ENCODE measurements at places on chromosomes 4 and X.

DNA sequence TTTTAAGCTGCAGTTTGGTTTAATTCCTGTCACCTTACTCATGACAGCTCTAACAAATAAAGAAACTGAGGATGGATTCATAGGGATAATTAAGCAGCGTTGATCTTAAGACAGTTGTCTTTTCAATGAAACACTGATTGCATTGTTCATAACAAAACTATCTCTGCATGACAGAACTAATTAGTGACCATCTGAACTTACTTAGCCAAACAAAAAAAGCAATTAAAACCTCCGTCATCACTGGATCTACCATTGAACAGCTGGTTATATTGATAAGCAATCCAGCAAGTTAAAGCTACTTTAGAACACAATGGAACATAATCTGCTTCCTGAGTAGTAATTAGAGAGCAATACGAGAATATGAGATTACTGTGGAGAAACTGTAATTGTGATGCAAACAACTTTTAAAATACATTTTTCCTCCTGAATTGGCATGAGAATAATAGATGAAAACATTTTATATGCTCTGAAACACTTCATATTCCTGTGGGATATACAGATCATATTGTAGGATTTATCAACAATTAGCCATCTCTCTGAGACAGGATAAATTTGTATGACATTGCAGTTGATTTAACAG, 2576.8 kb downstream of the PCDH7 start:
- DNase-seq = no peak

- no peak for DNase-seq
Measured at GRCh38 chrX:151806967-151807540, 72.5 kb downstream of the CNGA2 start.

DNA sequence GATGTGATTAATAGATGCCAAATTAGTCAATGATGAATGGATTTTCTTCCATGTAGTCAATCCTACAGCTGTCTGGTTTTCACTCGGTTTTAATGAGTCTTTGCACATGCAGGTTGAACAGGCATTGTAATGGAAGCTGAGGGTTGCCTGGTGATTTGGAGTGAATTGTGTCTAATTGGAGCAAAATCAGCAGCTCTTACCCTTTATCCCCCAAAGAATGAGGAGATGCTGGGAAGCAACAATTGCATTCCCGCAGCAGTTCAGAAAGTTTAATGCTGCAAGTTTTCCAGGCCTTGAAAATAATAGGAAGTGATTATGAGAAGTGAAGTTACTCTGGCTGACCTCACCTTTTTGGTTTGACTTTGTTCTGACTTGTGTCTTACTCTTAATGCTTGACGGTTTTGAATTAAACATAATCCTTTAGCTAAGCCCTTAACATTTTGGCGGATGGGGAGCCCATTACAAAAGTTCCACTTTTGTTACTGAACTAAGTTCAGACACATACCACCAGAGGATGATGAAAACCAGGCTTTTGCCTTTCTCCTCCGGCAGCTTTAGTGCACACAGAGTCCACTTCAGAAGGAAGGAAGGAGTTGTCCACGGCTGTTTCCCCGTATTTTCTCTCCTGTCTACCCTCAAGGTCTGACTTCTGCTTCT, 78.8 kb upstream of the TBC1D9 start:
- no peak for DNase-seq

DNA sequence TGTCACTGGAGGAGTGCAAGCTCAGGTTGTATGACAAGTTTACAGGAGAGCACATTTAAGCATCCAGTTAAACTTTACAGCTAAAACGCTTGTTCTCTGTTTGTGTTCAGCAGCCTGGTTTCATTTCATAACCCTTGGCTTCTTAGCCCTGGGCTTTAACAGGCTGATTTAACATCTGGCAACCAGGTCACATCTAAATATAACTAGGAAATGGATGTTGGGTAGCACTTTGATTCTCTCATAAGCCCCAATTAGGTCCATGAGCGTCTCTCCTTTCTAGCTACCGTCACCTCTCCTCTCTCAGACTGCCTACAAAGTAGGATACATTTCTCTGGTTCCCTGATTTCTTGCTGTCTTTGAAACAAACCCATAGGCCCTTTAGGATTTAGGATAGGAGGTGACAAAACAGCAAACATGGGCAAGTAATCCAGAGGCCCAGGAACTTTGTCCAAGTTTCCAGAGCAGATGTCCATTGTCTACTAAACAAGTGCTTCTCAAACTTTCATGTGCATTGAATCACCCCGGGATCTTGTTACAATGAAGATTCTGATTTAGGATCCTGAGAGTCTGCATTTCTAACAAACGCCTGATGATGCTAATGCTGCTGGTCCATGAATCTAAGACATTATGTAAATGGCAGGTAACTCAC, 22.5 kb downstream of the OTUD6A start:
- DNase-seq = no peak

DNA sequence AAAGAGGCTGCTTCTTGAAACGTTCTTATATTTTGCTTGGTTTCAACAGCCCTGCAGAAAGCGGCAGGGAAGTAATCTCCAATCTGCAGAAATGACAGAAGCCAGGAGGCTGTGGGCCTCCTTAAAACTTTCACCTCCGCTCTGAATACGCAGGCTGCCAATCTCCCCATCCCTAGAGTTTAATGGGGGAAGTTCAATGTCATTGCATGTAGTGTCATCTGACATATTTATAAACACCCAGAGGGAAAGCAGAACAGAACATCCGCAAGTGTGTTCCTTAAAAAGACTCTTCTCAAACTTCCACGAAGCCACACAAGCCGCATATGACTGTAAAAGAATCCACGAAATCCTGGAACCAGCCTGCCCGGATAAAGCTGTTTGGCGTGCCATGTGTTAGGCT, 148.8 kb upstream of the TBL1X start:
- DNase-seq = no peak

GRCh38 chrX:16646366-16647138, 3.4 kb upstream of the S100G start:
- DNase-seq = no peak

- no peak for DNase-seq
Measured at GRCh38 chr4:187586892-187587291, 408.7 kb upstream of the ZFP42 start.

GRCh38 chr4:138310498-138310897, 68.3 kb upstream of the SLC7A11 start:
- no peak for DNase-seq

DNA sequence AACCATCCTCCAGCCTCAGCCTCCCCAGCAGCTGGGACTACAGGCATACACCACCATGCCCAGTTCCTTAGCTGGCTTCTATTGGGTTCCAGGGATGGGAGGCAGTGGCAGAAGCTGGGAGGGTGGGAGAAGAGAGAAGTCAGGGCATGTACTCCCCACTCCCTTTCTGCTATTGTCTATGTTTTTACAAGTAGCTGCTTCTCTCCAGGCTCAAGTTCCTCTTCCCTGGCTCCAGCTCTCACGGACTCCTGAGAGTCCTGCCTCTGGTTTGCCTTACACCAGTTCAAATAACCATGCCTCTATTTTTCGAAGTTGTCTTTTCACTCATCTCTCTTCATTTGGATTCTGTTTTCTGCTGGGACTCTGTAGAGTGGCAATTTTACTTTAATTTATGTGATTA, 2.9 kb downstream of the TBC1D9 start:
- no peak for DNase-seq

- DNase-seq = no peak
Measured at GRCh38 chr4:70544279-70544868, 26.0 kb downstream of the AMTN start.

DNA sequence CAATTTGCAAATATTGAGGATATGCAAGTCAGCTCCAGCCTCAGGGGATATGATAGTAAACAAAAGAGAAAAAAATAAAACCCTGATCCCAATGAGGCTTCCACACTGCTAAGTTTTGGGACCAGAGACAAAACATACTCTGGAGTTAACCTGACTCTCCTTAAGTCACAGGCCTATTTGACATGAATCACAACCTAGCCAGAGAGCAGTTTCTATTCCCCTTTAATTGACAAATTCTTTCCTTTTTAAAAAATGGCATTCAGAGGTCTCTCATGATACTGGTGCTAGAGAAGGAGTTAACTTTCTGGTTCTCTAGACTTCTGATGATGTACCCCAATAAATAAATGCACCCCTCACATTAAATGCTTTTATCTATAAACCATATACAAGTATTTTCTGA, 8.8 kb downstream of the ACSL1 start:
- no peak for DNase-seq

DNA sequence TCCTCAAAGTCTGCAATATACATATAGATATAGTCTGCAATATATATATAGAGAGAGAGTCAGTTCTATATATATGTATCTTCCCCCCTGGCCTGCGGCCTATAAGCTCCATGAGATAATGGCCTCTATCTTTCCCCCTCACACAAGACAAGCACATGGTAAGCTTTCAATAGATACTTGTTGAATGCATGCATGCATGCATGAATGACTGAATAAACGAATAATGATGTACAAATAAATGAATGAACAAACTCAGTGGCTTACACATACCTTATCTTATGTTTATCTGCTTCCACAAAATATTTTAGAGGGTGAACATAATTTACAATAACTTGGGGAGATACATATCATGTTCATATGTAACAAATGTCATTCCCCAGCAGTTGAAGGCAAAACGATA, 6.3 kb upstream of the GPM6A start:
- DNase-seq = no peak

- DNase-seq = no peak
Measured at GRCh38 chrX:45803383-45803921, 602.8 kb upstream of the DIPK2B start.

DNA sequence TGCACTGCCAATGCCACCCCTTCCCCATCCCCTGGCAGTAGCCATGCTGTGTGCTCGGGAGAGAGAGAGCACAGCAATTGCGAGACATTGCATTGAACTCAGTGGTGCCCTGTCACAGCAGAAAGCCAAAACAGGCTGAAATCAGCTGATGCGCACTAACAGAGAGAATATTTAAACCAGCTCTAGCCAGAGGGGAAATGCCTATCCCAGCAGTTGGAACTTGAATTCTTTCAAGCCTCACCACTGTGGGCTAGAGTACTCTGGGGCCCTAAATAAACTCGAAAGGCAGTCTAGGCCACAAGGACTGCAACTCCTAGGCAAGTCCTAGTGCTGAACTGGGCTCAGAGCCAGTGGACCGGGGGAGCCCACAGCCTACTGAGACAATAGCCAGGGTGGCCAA, 17.7 kb upstream of the RP2 start:
- no peak for DNase-seq

DNA sequence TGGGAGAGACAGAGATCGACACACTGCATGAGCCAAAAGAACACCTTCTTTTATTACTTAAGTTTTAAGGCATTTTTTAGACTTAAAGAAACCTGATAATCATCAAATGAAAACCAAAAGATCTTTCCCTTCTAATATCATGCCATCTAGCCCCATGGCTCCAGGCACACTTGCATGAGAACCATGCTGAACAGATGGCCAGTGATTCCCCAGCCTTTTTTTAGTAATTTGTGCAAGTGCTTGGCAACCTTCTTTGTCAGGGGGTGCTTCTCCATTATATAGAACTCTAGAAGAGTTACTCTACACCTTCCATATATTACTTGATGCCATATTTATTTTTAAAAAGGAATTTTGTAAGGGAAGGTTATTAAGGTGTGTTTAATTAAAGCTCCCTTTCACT, 182.2 kb upstream of the TEX13C start:
- no peak for DNase-seq

GRCh38 chr4:169147191-169147590, 123.6 kb downstream of the SH3RF1 start:
- no peak for DNase-seq

- DNase-seq = no peak
Measured at GRCh38 chr4:185396724-185397385, at the start of gene ANKRD37. TSS of gene ANKRD37 (plus strand) at chr4:185396841. CDS start at chr4:185396924, 83 bp downstream.

- no peak for DNase-seq
Measured at GRCh38 chr4:6999172-7000086, 43.7 kb upstream of the TADA2B start.

GRCh38 chr4:139030614-139031235, 15.1 kb downstream of the NOCT start:
- peak; percentile 24 for DNase-seq

DNA sequence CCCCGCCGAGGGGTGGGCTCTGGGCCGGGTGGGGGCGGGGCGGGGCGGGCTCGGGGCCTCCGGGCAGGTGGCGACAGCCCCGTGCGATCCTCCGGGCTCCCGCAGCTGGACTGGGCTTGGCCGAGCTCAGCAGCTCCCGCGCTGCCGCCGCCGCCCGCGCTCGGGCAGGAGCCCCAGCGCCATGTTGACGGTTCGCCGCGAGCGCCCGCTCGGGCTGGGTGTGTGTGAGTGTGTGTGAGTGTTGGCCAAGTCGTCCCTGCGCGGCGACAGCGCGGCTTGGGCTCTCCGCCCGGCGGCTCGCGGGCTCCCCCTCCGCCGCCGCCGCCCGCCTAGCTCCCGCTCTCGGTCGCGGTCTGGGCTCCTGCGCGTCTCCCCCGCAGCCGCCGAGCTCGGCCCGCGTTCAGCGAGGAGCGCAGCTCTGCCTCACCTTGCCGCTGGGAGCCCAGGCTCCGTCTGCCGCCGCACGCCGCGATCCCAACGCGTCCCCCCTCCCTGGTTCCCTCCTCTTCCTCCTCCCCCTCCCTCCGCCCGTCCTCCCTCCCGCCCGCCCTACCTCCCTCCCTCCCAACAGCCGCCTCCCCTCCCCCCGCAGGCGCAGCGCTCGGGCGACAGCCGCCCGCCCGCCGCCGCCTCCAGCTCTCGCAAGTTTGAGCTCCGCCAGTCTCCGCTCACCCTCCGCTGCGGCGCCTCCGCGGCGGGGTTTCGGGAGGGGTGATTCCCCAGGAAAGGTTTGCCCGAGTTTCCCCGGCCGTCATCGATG, at the start of gene BCOR:
BCOR (minus strand) TSS at position 455 of the 760 bp plus-strand sequence. CDS start 20,029 bp downstream, outside the sequence.
- DNase-seq = peak; percentile 65

GRCh38 chr4:123478859-123479345, 82.3 kb downstream of the SPRY1 start:
- DNase-seq = no peak

DNA sequence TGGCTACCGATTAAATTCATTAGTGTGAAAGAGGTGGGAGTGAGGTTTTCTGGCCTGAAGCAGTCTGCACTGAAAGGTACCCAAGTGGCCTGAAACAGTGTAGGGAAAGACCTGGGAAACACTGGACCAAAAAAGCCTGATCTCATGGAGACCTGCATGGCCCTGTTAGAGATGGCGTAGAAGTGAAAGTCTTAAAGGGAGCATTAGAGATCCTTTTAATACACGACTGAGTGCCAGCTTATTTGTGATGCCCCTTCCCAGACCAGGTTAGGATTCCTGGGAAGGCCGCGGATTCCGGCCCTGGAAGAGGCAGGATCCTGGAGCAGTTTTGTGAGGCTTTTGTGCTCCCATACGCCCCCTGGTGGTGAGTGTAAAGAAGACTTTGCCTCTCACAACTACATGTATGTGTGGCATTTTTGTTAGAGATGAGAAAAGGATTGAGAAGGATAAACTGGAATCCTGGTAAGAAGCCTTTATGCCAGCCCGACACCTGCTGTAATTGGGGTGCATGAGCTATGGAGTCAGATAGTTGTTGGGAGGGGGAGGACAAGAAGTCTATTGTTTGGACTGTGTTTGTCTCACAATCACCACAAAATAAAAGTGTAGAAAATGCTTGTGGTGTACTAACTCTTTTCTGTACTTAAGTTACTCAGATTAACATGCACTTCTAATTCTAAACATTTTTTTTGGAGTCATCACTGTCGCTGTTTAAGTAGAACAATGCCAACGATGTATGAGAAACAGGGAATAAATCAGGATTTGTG, 54.0 kb downstream of the JADE1 start:
- DNase-seq = peak; percentile 45
